ENCODE measurements at places on chromosomes 1 and 21. TPM values are rescaled to one million over a fixed set of nuclear protein-coding genes. Genes with fewer than 3 reads are reported as not detected.
A peak's percentile ranks its signal among the peaks of the same experiment; 100 is the strongest.

GRCh38 chr1:56438901-56439551 is 140.3 kb downstream of the PLPP3 start:
- DNase-seq = no peak

GRCh38 chr21:33881689-33882440 is 33.7 kb downstream of the ATP5PO start:
- no peak for DNase-seq

DNA sequence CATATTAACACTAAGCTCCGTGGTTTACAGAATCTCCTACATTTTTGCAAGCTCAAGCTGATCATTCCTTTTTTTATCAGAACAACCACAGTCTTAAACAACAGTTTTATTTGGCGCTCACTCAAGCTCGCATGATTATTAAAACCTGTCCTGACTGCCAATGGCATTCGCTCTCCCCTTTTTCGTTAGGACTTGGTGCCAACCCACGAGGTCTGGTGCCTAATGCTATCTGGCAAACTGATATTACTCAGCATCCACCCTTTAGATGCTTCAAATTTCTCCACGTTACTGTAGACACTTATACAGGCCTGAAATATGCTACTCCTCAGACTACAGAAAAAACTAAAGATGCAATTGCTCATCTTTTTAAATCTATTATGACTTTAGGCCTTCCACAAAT is 23.0 kb upstream of the ITLN1 start:
- no peak for DNase-seq

DNA sequence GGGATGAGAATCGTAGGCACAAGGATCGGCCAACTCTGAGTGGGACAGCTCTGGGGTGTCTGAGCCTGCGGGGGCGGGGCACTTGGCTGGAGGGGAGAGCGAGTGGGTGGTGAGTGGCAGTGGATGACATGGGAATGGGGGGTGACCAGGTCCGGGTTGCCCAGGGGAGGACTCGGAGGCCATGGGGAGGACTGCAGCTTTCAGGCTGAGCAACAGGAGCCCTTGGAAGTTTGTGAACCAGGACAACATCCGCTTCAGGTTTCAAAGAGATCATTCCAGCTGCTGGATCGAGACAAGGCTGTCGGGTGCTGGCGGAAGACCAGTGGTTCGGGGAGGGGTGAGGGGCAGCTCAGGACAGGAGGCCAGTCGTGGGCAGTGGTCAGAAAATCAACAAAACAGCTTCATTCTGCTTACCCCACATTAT is 124.4 kb upstream of the IRF2BP2 start:
- DNase-seq = no peak

DNA sequence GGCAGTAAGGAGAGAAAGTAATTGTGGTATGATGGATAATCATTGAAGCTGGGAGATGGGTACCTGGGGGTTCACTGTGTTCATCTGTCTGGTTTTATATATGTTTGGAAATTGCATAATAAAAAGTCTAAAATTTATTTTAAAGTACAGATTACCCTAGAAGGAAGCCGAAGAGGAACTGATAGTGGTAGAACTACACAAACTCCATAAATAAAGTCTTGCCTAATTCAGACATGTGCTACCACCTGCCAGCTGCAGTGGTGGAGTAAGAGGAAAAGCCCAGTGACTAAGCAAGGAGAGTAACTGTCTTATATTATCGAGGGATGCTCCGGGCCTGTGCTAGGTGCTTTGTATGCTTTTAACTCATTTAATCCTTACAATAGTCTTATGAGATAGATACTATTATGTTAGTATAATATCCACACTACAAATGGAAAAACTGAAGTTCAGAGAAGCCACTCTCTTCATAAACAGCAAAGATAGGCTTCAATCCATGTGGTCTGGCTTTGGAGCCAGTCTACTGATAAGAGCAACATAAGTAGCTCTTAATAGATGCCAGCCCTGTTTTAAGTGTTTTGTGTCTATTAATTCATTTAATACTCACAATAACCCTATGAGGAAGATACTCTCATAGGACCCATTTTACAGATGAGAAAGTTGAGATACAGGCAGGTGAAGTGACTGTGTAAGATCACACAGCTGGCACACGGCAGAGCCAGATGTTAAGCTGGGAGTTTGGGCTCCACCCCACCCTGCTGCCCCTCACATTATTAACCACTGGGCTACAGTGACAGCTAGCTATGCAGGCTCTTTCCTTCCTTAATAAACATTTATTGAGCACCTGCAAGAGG is 56.8 kb upstream of the HNRNPU start:
- DNase-seq = no peak

- no peak for DNase-seq
Measured at GRCh38 chr1:55716610-55717009, 501.4 kb upstream of the USP24 start.

- no peak for DNase-seq
Measured at GRCh38 chr1:87296206-87296605, 32.5 kb upstream of the LMO4 start.

DNA sequence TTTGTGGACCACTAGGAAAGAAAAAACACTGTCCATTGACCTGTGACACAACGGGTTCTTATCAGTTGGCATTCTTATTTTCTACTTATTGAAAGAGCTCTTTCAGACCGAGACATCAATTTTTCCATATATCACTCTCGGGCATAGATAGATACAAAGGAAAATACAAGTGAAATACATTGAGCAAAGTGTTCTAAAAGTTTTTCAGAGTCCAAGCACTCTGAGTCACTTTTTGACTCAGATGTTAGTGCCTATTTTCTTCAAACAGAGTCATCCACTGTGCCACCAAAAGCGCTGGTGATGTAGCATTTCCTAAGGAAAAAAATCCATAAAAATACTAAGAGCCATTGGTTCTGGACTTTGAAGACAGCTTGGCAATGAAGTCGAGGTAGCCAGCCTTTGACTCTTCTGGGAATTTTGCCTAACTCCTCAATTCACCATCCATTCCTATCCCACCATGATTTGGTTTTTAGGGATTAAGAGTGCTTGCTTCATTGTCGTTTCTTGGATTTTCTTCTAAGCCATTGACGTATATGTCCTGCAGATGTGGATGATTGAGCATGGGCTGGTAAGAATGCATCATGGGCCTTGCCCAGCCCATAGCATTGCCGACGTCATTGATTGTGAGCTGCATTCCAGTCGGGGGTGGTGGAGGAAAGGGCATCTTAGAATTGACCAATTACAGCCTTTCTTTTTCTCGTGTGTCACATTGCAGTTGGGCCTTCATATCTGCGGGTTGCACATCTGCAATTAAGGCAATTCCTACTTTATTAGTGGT is 10.6 kb downstream of the GALNT2 start:
- no peak for DNase-seq

- no peak for DNase-seq
Measured at GRCh38 chr1:207968521-207969009, 57.6 kb upstream of the CD34 start.

DNA sequence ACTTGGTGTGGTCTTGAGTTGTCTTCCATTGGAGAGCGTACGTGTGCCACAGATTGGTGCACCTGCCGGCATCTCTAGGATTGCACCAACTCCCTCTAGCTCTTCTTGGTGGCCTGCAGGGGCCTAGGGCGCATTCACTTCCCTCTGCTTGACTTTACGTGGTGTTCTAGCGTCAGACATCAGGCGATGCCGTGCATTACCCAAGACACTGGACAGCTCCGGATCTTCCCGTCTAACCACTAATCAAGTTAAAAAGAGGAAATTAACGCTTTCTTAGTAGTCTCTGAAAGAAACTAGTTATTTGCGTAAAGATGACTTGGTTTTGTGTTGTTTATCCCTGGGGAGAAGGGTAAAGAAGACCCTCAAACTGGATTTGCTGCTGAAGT is 510 bp upstream of the IL10RB start:
- DNase-seq = peak; percentile 53

DNA sequence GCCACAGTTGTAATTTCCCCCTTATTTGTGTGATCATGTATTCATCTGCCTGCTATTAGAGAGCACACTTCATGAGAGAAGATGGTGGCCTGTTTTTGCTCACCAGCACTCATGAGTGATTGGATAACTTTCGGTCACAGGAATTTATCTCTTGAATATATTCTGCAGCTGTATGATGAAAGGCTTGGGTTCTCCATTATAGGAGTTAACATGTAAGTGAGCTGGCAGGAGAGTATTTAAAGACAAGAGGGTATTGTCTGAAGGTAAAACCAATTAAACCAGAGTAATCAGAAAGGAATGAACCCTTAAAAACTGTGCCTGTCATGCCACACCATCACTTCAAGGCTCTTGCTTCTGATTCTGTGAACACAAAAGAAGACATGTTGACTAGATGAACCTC is 574.9 kb upstream of the CAMK1G start:
- no peak for DNase-seq

GRCh38 chr1:19643602-19644394 is at the start of gene NBL1:
Gene NBL1 (plus strand): TSS chr1:19644311. CDS start chr1:19655031, 10,720 bp downstream.
- DNase-seq = peak; percentile 84

Gene GBP7
- total RNA-seq = not detected

Gene C1orf53
- 0.66 TPM for total RNA-seq

Gene PBX1
- 0.18 TPM for total RNA-seq

Gene HPDL
- total RNA-seq = 17.9 TPM

Gene SMCP
- not detected for total RNA-seq

Gene LMX1A
- total RNA-seq = not detected

All from activated CD4-positive, alpha-beta T cell treated with anti-CD3 and anti-CD28 coated beads for 36 hours (primary cell).